Kidney tubule cell (primary cell): ENCODE measurements at places on chromosomes 3 and 15.
A peak's percentile ranks its signal among the peaks of the same experiment; 100 is the strongest.

- no peak for DNase-seq
Observed at GRCh38 chr3:109336291-109336861, 970 bp downstream of the DPPA4 start.

GRCh38 chr3:101069901-101070798 lies 76.9 kb upstream of the ABI3BP start:
- DNase-seq = peak; percentile 65

GRCh38 chr3:101838691-101839090 lies 10.6 kb upstream of the NFKBIZ start:
- DNase-seq = no peak

- peak; percentile 94 for DNase-seq
Observed at GRCh38 chr3:157360044-157360443, 76.6 kb upstream of the PTX3 start.

- DNase-seq = no peak
Observed at GRCh38 chr3:179666436-179667035, 13.7 kb downstream of the USP13 start.

DNA sequence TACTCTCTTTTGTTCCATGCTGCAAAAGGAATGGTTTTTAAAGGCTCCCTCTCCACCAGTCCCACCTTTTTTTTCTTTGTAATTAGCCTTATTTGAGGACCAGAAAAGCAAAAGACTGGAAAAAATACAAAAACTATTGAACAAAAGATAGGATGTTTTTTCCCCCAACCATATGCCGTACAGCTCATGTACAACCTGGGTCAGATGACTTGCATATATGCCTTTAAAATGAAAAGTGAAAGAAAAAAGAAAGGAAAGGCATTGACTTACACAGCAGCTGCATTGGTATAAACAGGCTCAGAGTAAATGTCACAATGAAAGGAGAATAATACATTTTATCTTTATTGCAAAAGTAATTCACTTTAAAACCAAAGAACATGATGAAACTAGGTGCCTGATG lies 69.5 kb upstream of the CMC1 start:
- DNase-seq = no peak

- DNase-seq = no peak
Observed at GRCh38 chr15:77486542-77487468, 66.1 kb downstream of the HMG20A start.

- DNase-seq = no peak
Observed at GRCh38 chr15:60376677-60377095, 21.1 kb downstream of the ANXA2 start.

- DNase-seq = no peak
Observed at GRCh38 chr15:59746777-59747176, 57.7 kb upstream of the BNIP2 start.

DNA sequence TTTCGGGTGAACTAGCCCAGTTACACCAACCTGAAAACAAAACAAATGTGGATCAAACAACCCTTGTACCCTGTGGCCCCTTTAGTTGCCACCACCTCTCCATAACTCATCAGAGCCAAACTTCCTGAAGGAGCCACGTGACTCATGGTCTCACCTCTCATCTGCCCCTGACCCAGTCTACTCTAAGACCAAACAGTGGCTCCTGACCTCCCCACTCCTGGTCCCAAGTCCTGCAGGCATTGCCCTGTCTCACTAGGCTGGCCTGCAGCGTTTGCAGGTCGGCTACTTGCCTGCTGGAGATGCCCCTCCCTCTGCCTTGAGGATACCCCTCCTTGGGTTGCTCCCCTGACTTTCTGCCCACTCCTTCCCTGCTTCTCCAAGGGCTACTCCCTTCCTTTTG lies 23.1 kb downstream of the SLC6A11 start:
- no peak for DNase-seq

DNA sequence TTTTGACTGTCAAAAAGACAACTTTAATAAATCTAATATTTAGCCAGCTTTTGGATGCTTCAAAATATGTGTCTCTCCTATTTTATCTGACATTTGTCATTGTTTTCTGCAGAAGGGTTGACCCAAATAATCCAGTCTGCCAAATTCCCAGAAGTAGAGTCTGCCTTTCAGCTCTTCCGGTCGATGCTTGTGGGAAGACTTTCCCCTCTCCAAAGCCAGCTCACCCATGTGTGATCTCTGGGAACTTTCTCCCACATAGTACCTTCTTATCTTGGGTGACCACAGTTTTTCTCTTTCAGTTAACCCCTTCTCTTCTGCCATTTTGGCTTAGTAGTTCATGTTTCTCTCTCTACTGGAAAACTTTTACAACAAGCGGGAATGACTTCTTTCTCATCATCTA lies 94.1 kb downstream of the ASB7 start:
- DNase-seq = no peak

GRCh38 chr15:47711655-47712054 lies 5.7 kb upstream of the SEMA6D start:
- peak; percentile 45 for DNase-seq

DNA sequence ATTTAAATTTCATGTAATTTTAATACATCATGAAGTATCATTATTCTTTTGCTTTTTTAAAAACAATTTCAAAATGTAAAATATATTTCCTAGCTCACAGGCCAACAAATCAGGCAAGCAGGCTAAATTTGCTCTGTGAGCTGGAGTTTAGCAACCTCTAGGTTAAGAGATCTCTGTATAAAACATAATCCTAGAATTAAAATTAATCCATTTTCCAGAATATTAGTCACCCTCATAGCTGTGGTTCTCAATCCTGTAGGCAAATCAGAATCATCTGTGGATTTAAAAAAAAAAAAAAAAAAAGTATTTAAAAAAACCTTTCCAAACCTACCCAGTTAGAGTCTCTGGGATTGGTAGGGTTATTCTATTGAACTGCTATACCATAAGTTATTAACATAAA lies 209.7 kb downstream of the MINAR1 start:
- no peak for DNase-seq

GRCh38 chr15:101107625-101108460 lies 144.0 kb downstream of the CHSY1 start:
- DNase-seq = no peak

DNA sequence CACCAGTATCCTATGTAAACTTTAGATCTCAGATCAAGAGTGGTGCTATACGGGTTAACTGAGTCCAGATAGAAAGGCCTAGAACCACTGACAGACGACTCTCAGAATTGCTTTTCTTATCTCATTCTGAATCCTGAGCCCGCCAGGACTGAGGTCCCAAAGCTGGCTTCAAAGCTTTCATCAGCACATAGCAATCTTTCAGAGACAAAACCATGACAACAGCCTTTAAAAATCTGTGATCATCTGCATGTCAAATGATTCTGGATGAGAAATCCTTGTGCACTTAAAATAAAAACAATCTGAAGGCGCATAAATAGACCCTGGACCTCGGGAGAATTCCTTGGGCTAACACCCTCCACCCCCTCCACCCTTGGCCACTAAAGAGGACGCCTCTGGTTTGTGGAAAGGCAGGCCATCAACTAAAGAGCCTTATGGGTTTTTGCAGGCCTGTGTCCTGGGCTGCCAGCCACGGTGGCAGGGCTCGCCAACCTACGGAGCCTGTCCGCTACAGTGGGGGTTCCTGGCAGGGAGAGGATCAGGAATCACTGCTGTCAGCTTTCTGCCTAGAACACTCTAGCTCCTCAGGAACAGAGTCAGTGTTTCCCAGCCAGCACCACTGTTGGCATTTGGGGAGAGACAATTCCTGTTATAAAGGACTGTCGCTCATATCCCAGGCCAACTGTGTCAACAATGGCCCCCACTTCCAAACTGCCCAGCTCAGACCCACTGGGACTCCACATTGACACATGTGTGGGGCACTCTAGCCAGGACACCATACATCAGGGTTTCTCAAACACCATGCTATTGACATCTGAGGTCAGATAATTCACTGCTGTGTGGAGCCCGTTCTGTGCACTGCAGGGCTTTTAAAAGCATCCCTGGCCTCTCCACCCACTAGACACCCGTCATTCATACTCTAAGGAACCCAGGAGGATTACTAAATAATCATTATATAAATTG lies 20.2 kb downstream of the TLE3 start:
- no peak for DNase-seq

DNA sequence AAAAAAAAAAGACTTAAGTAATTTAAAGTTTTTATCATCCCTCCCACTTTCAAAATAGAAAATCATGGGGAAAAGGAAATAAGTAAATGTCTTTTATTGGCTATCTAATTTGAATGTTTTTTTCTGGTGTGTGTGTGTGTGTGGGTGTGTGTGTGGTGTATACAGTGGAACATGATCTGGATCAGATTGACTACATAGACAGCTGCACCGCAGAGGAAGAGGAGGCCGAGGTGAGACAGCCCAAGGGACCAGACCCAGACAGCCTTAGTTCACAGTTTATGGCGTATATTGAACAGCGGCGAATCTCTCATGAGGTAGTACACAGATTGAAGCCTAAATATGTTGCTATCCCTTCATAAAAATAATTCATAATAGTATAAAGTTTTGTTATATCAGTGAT lies 44.5 kb downstream of the LRCH3 start:
- no peak for DNase-seq

DNA sequence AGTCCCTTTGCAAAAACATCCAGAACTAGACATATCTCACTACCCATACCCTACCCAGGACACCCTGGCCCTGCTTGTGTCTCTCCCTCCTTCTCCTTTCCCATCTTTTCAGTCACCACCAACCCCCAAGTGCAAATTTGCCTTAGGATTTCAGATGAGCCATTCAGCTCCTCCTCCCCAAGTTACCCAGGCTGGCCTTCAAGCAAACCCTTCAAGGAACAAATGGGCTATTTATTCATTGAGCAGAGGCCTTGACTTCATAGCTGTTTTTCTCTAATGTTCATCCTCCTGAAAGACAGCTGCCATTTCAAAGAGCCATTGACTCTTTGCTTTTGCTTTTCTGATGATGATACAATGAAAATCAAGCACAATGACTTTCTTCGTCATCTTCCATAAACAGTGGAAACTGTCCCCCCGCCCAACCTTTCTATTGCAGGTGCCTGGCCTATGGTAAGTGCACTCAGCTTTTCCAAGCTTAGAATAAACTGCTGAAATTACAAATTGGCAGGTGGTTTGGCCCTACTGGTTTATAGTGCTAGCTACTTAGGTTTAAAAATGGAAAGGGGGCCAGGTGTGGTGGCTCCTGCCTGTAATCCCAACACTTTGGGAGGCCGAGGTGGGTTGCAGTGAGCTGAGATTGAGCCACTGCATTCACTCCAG lies 26.1 kb upstream of the KLHL6 start:
- DNase-seq = no peak

DNA sequence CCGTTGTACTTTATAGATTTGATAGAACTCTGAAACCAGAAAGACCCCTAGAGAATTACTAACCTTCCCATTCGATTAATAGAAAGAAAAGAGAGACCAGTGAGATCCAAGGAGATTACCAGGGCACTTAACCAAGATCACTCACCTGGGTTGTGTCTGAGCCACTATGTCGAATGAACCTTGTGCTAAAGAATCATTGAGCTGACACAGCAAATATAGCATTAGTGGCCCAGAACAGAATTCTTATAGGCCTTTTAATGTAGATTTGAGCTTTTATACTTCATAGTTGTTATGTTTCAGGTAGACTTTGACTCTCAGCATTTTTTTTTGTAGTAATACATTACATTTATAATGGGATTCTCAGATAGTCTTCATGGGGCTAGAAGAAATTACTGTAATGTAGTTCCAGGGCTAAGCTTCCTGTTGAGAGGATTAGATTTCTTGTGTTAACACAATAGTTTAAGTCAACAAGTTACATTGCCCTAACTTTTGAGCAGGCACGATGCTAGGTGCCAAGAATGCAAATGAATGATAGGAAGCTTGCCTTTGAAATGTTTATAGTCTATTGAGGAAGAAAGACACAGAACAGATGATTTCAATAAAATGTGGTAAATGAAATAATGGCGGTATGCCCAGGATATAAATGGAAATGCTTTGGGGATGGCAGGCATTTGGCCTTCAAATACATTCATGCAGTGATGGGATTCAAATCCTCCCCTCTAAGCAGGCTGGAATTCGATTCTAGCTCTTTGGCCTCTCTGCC lies 24.4 kb upstream of the ABHD10 start:
- no peak for DNase-seq

DNA sequence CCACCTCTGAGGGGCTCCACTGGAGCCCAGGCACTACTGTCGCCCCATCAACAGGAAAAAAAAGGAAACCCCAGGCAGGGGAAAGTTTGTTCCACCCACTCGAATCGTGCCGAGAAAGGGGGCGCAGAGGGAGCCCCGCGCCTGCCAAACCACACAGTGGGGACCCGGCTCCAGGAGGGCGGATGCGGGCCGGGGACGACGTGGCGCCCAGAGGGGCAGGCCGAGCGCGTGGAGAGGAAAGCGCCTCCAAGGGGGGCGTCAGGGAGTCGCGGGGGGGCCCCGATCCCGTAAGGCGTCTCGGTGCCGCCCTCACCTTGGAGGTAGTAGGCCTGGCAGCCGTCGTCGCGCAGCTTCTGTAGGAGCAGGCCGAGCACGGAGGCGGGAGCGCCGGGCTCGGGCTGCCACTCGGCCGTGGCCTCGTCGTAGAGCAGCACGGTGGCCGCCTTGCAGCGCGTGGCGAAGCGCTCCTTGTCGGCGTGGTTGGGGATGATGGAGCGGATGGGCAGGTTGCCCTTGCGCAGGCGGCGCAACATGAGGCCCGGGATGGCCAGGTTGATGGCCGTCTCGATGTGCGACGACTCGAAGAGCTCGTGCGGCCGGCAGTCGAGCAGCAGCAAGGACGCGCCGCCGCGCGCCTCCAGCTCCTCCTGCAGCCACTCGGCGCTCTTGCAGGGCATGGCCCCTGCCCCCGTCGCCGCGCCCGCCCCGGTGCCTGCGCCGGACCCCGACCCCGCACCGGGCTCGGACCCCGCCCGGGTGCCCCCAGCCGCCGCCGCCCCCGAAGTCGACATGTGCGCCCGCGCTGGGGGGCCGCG lies 627 bp downstream of the DUSP7 start:
- peak; percentile 61 for DNase-seq
